ENCODE measurements at places on chromosomes 2 and 18.
A peak's percentile ranks its signal among the peaks of the same experiment; 100 is the strongest.

GRCh38 chr2:61785583-61785982 lies 68.3 kb downstream of the FAM161A start:
- no peak for DNase-seq

DNA sequence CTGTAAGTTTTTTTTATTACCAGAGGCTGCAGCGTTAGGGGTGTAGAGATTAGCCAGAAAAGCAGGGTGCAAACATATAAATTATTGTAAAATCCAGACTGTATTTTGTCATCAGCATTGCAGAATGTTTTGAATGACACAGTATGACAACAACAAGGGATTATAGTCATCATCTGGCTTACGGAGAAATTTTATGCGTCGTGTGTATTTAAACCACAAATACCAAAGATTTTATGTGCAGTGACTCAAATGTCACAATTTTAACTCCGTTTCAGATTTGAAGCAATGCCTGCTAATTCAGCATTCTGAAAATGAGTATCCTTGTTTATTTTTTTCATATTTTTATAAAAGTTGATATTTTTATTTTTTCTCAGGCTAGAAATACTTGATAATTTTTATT lies 19.4 kb upstream of the TMX3 start:
- DNase-seq = no peak

GRCh38 chr2:34288016-34288415 lies 688.9 kb upstream of the FAM98A start:
- DNase-seq = no peak

DNA sequence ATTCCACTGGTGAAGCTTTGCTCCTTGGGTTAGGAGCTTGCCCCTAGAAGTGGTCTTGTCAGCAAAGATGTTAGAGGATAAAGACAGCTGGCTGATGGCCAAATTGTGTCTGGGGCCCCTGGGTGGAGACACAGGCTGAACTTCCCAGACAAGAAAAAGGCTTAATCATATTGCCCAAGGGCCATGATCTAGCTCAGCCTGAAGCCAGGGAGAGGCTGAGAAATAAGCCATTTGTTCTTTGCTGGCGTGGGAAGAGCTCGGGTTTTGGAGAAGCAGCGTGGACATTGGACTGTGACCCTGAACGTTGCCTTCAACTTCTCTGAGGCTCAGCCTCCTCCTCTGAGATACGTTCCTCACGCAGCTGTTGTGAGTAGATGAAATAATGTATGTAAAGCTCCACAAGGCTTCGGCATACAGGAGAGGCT lies 153.0 kb downstream of the ZFP36L2 start:
- no peak for DNase-seq

GRCh38 chr2:158701101-158701500 lies 94.0 kb upstream of the DAPL1 start:
- DNase-seq = no peak

- no peak for DNase-seq
Observed at GRCh38 chr2:65999796-66000195, 435.1 kb upstream of the MEIS1 start.

DNA sequence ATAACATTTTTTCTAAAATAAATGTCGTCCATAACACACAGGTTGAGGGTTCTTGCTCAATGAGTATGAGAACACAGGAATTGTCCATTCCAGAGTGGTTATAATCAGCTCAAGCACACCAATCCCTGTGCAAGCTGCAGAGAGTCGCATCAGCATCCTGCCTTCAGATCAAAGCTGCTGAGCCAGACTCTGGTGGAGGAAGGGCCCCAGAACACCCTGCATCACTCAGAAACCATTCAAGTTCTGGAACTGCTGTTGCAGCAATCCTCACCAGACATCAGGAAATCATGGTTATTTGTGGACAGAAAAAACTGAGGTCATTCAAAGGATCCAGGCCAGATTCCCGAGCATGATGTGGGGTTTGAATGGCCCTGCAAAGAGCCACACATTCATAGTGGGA lies 44.5 kb downstream of the DNER start:
- DNase-seq = no peak

DNA sequence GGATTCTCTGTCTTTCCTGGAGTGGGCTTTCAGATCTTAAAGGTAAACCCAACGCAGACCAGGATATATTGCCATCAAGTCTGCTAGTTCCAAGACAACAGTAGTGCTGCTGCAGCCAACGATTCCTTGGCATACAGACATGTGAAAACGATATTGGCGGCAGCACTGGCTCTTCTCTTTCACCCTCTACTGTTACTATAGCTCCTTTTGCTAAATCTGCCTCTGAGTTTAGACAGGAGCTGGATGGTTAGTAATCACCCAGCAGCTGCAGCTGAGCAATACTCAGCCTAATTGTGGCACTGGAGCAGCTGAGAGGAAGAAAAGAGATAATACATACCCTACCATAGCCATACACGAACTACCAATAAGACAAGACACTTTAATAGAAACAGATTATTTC lies 4.0 kb downstream of the YES1 start:
- no peak for DNase-seq

DNA sequence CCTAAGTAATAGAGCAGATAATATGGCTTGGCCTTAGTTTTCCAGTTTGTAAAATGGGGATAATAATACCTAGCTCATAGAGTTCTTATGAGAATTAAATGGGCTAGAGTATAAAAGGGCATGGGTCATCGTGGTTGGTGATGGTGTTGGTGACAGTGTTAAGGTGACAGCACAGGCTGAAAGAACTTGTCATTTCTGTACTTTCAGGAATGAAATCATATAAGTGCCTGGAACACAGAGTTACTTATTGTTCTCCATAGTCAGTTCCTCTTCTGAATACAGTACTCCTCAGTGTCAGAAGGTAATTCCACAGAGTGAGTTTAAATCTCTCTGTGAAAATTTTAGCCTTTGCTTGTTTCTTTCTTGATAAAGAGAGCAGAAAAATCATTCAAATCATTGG lies 42.4 kb downstream of the KIF5C start:
- no peak for DNase-seq

- no peak for DNase-seq
Observed at GRCh38 chr18:11789716-11790510, 61.3 kb upstream of the CHMP1B start.

DNA sequence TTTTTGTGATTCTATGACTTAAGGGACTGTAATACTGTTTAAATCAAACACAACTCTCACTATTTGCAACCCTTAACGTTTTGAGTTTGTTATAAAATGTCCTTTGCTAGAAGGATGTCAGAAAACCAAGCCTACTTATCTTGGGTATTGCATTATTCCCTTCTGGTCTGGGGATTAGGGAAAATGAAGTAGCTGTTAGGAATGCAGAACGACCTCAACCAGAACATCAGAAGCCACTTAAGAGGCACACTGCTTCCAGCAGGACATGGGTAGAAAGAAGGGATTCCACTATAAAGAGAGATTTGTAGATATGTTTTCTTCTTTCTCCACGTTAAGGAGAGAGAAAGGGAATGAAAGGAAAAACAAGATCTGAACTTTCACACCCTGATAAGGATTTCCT lies 101.2 kb downstream of the SETBP1 start:
- no peak for DNase-seq

- DNase-seq = no peak
Observed at GRCh38 chr2:98711506-98711905, 19.4 kb downstream of the MGAT4A start.

GRCh38 chr2:62297624-62298010 lies 101.7 kb downstream of the B3GNT2 start:
- DNase-seq = no peak

DNA sequence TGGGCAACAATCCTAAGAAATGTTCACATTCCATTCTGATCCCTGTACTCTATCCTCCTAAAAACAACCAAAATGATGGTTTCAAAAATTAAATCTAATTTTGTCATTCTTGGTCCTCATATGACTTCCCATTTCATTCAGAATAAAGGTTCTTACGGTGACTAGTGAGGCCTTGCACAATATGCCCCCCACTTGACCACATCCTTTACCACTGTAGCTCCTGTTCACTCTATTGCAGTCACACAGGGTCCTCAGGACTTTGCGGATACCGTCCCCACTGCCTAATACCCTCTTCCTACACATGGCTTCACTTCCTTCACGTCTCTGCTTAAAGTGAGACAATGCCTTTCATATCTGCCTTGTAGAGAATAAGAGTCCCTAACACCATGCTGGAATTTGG lies 1058.7 kb upstream of the KLHL29 start:
- DNase-seq = no peak

- DNase-seq = no peak
Observed at GRCh38 chr2:10538224-10538894, 90.2 kb upstream of the ODC1 start.

DNA sequence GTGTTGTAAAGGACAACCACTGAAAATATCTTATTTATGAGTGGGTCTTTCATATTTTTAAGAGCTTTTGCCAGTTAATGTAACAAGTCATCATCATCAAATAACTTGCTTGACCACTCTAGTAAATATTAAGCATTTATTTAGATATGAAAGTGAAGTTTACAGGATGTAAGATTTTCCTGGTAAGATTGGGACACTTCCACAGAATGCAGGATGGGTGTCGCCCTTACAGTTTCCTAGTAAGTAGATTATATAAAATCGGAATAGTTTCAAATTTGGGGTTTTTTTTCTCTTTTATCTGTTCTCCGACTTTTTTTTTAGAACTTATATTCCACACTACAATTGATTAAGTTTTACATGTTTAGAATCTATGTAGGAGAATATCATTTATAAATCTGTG lies 14.8 kb upstream of the SLC40A1 start:
- no peak for DNase-seq

DNA sequence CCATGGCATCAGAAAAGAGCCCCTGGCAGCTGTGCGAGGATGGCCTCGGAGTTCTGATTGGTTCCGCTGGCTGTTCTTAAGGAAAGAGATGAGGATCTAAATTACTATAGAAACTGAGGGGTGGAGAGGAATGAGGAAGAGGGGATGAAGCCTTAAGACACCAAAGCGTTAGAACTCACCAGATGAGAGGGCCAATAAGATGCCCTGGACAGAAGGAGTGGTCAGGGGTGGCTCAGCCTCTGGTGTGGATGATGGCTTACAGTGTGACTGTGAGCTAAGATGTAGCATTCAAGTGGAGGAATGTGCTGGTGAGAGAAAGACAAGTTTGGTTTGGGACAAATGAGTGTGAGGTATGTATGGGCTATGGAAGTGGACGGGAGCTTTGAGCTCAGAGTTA lies 97.8 kb downstream of the ZFP36L2 start:
- DNase-seq = no peak

DNA sequence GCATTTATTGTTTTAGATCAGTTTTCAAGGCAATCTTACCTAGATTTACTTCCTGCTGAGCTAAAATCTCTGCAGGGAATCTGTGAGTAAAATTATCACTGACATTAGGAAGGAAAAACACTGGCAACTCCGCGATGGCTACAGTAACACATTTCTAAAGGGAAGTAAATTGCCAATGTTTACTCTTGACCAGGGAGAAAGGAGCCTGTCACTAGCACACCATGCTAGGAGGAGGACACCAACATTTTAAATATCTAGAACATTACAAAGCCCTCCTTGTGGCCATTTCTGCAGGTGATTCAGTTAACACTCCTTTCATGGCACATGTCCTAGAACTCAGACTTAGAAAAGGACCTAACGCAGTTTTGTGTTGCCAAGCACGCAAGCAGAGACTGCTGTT lies 58.4 kb downstream of the TCF4 start:
- no peak for DNase-seq

GRCh38 chr2:20350041-20350712 lies 467 bp downstream of the PUM2 start:
- DNase-seq = peak; percentile 58

DNA sequence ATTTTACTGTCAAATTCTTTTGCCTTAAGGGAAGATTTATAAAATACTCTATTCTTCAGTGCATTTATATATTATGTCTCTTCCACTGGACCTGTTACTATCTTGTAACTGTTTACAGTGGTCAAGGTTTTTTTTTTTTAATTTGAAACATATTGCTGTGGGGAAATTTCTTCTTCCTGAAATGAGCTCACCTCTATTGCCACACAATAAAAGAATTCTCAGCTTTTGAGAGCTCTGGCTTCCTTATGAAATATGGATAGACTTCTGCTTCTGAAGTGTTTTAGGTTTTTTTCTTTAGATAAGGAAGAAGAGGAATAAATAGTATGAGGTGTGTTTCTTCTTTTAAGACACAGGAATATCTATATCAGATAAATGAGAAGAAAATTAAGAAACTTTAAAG lies 7.7 kb downstream of the VRK2 start:
- no peak for DNase-seq

DNA sequence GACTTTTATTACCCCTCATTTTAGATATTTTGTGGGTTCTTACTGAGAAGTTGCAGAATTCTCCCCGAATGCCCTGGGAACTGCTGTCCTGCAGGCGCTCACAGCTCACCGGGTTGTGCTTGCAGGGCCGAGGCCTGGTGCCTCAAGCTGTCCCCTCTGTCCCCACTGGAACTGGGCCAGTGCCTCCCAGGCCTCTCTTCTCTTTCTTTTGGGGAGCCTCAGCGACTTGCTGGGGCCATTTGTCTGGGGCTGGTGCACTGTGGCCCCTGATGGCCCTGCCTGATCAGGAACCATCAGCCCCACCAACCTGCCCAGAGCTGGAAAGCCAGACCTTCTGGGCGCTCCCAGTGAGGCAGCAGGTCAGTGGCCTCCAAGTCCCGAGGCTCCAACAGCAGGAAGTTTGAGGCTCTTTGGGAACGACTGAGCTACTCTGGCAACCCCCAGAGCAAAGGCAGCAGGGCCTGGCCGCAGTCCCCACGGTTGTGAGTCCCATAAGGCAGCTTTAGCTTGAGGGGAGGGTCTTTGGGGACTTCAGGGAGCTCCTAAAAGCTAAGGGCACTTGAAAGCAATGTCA lies 14.7 kb upstream of the NEU4 start:
- no peak for DNase-seq

- peak; percentile 65 for DNase-seq
Observed at GRCh38 chr18:77124452-77124922, 8.1 kb downstream of the MBP start.

DNA sequence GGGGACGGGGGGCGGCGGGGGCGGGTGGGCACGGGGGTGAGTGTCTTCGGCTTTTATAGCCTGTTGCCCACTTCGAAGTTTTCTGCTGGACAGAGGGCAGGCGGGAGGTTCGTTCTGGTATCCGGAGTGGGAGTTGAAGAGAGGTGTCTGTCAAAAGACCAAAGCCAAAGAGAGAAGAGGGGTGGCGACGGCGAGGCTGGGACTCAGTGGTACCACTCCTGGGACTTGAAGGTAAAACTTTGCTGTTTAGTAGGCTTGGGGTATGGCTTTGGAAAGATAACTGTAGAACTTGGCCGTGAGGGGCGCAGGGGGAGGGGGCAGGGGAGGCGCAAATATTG lies 215.8 kb upstream of the DTNA start:
- DNase-seq = no peak

DNA sequence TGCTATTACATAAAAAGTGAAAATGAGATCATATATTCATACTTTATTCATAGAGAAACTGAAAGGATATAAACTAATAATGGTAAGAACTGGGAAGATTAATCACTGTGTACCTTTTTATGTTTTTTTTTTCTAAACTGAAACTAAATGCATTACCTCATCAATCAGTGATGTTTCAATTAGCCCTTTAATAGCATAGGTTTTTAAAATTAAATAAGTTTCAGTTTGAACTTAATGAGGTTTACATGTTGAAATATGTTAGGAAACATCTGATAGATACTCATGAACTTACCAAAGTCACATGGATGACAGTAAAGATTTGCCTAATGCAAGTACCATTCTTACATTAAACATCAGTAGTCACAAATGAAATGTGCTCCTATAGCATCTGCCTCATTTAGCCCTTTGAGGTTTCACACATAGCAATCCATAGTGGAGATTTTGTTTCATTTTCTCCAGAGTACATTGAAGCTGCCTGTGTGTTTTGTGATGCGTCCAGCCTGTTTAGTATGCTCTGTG lies 8.9 kb downstream of the MAPRE2 start:
- no peak for DNase-seq
